ENCODE measurements at places on chromosomes 16 and 17.

- DNase-seq, result no peak
These were observed 751.8 kb downstream of the CDH11 start for GRCh38 chr16:64370112-64370511.

GRCh38 chr16:78896280-78896679, 704.3 kb downstream of the MAF start:
- no peak for DNase-seq

- no peak for DNase-seq
These were observed 17.4 kb downstream of the TMC6 start for GRCh38 chr17:78111016-78111726.

DNA sequence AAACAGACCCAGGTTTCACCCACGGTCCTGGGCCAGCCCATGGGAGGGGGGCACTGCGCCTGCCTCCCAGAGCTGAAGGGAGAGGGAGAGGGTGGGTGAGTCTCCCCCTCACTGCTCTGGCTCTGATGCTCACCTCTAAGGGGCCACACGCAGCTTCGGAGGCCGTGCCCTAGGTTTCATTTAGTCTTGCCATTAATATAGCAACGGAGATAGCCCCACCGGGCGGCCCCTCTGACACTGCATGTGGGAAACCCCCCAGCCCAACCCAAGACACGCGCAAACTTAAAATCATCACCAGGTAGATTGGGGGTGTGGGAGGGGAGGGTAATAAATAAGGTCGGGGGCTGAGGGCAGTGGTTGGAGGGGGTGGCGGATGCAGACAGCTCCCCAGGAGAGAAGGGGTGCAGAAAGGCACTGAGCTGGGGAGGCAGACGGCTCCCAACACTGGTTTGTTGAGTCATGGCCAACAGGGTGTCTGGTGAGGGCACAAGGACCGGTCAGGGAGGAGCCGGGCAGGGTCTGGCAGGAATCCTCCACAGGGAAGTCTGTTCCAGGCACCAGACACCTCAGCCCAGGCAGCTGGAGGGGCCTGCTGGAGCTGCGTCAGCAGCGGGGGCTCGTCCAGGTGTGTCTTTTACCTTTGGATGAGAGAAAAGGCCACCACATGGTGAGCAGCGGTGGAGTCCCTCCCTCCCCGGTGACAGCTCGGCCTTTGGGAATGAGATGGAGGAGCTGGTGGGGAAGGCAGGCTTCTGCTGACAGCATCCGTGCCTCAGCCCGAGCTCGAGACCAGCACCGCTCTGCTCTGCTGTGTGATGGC, 32.0 kb upstream of the DOC2B start:
- no peak for DNase-seq

GRCh38 chr17:69441179-69441578, 26.7 kb downstream of the MAP2K6 start:
- DNase-seq, result no peak

DNA sequence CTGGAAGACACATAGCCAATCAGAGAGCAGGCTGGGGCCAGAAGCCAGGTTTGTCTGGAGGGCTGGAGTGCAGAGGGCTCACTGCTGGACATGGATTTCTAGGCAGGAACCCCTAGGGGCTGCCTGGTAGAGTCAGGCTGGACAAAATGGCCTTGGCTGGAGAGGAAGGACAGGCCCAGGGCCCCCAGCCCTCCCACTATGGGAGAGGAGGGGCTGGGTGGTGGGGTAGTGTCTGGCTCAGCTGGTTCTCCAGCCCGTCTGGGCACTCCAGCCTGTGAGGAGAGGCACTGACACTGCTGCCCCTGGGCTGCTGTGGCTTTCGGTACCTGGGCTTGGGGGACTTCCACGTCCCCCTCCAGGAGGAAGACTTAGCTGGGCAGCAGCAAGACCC, 21.7 kb upstream of the DOK4 start:
- no peak for DNase-seq

DNA sequence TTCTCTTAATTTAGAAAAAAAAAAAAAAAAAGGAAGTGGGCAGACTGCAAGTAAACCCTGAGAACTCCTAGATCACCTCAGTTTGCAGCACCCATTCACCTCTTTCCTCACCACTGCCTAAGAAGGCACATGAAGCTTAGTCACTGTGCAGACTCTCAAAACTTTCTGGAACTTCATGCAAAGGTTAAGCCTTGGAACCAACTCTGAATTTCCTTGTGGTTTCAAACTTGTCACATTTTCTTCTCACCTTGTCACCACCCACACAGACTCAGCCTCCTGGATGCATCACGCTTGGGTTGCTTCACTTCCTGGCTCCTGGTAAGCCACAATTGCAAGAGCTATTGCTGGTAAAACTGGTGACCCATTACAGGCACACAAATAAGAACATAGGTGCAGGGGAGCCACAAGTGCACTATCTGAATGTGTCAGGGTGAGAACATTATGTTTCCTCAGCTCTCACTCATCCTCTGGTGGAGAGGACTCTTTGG, 15.0 kb upstream of the CPD start:
- no peak for DNase-seq

DNA sequence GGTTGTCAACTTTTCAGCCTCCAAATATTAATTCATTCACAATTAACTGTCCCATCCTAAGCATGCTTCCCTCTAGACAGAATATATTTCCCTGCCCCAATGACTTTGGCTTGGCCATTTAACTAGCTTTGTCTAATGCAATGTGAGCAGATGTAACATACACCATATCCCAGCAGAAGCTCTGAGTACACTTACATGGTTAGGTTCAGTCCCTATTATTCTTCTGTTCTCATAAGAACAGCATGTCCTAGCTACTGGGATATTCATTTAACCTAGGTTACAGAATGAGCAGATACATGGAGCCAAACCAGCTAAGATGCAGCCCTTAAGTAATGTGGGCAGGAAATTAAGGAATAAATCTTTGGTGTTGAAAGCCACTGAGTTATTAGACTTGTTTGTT, 31.8 kb downstream of the MED13 start:
- DNase-seq, result no peak

GRCh38 chr16:85229869-85230462, 117.7 kb upstream of the CIBAR2 start:
- no peak for DNase-seq

DNA sequence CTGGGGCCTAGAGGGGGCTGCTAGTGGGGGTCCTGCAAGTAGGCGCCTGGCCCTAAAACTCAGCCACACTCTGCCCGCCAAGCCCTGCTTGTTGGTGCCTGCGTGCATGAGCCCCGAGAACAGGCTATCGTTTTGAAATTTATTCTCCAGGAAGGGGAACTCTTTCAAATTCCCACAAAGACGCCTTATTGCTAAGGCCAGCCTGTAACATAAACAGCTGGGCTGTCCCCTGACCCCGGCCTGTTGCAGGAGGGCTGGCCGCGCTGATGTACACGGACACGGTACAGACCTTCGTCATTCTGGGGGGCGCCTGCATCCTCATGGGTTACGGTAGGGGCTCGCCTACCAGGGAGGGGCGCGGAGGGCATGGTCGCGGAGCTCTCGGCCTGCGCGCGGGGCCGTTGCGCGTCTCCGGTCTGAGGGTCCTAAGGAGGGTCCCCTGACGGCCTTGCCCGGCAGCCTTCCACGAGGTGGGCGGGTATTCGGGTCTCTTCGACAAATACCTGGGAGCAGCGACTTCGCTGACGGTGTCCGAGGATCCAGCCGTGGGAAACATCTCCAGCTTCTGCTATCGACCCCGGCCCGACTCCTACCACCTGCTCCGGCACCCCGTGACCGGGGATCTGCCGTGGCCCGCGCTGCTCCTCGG, 4.3 kb downstream of the SLC5A2 start:
- DNase-seq, result no peak

DNA sequence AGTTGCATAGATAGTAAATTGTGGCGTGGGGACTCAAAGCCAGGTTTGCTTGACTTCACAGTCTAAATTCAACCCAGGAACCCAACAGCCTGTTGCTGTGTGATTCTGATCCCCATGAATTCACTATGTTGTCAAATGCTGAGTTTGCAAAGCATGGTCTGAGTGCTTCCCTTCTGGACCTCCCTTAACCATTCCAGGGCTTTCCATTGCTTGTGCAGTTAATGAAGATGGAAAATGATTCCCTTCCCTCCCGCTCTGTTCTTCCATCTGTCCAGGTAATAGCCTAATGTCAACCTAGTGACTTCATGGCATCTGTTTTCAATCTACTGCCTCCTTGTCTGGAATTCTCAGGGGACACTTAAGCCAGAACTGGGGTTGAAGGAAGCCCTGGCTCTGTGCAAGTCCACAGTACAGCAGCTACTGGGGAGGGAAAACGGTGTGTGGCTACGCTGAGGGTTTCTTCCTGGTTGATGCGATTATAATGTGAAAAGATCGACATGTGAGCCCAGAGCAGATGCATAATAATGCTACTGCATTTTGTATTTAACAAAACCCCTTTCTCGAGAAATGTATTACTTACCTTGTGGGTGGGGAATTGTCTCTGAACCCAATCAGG, 206.7 kb downstream of the CDH13 start:
- DNase-seq, result no peak

GRCh38 chr17:46175891-46176290, 17.3 kb downstream of the KANSL1 start:
- DNase-seq, result no peak

DNA sequence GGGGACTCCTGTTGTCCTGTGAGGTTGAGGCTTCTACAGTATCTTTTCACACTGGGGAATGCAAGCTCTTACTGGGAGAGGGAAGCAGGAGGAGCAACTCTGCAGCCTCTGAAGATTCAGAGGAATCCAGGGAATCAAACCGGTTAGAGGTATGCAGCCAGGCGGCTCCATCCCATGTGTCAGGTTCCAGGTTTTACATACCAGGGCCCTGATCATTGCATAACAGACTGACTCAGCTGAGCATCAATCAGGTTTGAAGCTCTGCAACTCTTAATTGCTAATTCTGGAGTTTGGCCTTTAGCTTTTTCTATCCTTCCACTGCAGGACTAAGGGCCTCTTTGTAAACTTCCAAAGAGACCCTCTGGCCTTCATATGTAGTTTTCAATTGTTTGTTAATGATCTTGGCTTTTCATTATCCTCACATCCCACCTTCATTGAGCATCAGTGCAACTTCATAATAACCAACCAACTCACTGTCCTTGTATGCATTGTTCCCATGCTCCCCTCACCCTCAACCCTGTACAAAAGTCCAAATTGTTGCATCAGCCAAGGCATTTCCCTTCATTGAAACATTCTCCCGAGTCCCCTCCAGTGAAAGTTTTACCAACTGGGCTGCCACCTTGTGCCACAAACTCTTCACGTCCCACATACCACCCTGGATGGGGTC, 59.7 kb upstream of the DHX40 start:
- DNase-seq, result no peak

DNA sequence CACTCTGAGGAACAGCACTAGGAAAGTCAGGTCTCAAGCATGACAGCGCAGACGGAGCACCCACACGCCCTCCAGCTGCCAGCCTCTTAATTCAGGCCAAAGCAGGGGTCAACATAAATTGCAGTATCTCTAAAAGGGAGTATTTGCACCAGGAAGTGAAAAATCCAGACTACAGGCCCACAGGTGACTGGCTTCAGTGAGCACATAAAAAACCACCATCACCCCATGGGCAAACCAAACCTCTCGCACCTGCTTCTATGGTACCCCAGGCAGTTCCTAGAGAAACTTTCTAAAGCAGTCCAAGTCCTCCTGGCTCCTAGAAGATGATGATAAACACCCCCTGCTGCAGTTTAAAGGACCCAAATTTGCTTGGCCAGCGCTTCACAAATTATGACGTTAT, 129.8 kb downstream of the ZNF423 start:
- no peak for DNase-seq

DNA sequence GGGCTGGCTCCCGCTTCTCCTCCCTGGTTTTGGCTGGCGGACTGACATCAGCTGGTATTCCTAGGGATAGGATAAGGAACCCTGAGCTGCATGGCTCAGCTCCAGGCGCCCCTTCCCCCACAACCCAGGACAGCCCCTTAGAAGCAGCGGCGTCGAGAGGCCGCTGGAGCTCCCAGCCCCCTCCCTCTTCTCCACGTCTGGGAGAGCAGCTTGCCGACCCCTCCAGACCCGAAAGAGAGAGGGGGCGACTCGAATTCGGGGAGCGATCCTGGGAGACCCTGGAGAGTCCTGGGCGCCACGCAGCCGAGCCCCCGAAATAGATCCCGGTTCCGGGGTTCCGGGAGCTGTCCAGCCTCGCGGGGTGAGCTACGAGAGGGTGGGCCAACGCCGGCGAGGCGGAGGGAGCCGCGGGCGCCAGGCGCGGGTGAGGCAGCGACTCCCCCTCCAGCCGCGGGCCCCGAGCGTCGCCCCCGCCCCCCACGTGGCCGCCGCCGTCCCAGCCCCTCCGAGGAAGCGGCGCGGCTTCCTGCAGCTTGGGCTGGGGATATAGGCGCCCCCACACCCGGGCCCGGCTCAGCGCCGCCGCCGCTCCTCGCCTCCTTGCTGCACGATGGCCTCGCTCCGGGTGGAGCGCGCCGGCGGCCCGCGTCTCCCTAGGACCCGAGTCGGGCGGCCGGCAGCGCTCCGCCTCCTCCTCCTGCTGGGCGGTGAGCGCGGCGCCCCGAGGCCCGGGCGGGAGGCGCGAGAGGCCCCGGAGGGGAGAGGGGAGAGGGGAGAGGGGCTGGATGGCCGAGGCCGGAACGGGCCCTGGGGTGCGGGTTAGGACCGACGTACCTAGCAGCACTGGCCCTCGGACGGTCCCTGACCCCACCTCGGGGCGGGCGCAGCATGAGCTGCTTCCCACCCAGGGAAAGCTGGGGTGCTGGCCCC, at the start of gene RAMP2:
Gene RAMP2, plus strand, starts transcription at position 576 of the 930 bp plus-strand sequence. Its CDS starts 35 bp downstream, at position 611.
- DNase-seq, result no peak

GRCh38 chr16:13453938-13454553, 465.9 kb upstream of the ERCC4 start:
- no peak for DNase-seq

DNA sequence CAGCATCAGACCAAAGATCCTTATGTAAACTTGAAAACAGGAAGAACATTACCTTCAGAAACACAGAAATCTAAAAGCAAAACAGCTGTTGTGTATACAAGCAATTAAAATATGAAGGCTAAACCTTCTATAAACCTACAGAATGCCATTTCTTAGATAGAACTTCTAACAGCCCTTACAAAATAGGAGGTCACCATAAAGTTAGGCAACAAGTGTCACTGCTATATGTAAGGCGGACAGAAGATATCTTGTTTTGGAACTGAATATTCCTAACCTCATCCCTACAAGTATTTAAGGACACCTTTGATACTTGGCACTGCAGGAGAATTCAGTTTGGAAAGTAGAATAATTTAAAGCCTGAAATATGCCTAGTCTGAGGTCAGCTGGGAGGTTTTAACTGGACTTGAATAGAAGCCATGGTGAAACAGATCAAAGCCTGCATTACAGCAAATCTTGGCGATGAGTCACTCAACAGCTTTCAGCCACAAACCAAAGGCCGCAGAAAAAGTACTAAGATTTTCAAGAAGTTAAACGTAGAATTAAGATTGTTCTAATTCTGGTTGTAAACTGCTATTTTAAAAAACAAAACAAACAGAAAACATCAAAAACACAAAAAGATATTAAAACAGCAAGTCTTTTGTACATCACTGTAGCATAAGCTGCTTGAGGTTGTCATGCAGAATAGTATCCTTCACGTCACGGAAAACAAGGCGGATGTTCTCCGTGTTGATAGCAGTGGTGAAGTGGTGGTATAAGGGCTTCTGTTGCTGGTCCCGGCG, 42.7 kb downstream of the GNA13 start:
- no peak for DNase-seq

DNA sequence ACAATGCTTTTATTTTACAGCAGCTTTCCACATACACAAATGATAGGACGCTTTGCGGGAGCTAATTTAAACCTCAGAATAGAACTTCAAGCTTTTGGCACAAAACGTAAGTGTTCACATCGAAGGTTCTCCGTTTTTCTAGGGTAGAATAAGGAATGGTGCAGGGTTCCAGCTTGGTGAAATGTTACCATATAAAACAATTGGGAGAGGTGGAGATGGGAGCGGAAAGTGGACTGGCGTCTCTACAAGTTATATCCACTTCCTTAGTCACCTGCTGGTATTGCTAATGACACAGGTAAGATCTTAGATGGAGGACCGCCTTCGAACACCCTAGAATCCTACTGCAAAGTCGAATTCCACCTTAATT, 1.7 kb upstream of the NXN start:
- DNase-seq, result no peak

All from cortex of kidney (tissue), 1 donor.